Naive B cell (primary cell): ENCODE measurements at places on chromosomes 5 and 9. TPM values are rescaled to one million over a fixed set of nuclear protein-coding genes. Genes with fewer than 3 reads are reported as not detected.

DNA sequence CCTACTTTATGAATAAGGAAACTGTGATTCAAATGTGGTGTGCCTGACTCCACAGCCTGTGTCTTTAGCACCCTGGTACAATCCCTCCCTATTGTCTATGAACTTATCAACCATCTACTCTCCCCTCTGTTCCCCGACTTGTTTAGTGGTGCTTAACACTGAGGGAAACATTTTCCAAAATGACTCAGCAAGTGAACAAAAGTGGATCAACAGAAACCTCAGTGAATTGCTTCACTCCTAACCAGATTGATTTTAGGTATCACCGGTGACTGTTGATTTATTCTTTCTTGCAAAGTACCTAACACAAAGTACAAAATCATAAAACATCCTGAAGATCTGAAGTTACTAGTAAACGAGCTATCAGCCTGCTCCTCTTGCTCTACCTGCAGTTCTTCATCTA lies 42.1 kb upstream of the RAPGEF6 start:
- no peak for DNase-seq

- no peak for DNase-seq
Observed at GRCh38 chr5:170266570-170267381, 30.8 kb downstream of the LCP2 start.

The SPINK5 gene
- not detected for polyA plus RNA-seq

DNA sequence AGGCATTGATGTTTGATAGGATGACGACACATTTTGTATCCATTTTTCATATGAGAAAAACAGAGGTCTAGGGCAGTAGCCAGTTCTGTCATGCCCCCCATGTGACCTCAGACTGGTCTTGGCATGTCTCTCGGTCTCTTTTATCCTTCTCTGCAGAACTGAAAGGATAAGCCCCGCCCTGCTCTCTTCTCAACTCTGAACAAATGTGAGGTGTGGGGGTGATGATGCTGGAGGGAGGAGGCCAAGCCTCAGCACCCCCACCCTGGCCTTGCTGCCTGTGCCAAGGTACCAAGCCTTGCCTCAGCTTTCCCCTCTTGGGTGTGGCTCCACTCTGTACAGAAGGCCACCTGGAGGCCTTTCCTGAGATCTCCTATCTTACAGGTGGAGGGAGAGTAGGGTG lies 19.5 kb upstream of the CRB2 start:
- DNase-seq, result no peak

- DNase-seq, result no peak
Observed at GRCh38 chr9:127711226-127711701, 4.2 kb downstream of the PTRH1 start.

GRCh38 chr9:78612091-78612490 lies 315.2 kb downstream of the PSAT1 start:
- no peak for DNase-seq

The RMI1 gene
- polyA plus RNA-seq, result 13.0 TPM

GRCh38 chr9:28808042-28808441 lies 1234.8 kb upstream of the C9orf72 start:
- DNase-seq, result no peak

- DNase-seq, result no peak
Observed at GRCh38 chr5:12330381-12330780, 426.1 kb upstream of the CTNND2 start.

GRCh38 chr9:69599232-69599971 lies 72.8 kb downstream of the APBA1 start:
- no peak for DNase-seq

The ORM2 gene
- polyA plus RNA-seq, result not detected

The IFNA13 gene
- not detected for polyA plus RNA-seq

GRCh38 chr5:77483682-77484081 lies 8.4 kb downstream of the WDR41 start:
- DNase-seq, result no peak

DNA sequence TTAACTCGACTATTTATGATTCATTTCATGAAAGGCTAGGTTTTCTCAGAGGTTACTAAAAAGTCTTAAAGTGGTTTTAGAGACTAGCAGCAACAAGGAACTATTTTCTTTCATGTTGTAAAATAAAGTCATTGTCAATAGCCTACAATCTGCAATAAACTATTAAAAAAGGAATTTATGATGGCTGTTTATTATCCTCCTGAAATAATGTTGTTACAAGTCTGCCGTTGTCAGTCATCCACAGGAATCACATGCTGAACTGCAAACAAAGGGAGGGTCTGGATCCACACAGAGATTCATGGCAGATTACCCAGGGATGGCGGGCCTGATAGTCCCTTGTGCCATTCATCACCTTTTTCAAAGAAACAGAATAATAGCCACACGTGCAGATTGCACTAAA lies 49.2 kb downstream of the TMEM174 start:
- no peak for DNase-seq

- no peak for DNase-seq
Observed at GRCh38 chr5:53041071-53041692, 52.0 kb downstream of the ITGA2 start.

DNA sequence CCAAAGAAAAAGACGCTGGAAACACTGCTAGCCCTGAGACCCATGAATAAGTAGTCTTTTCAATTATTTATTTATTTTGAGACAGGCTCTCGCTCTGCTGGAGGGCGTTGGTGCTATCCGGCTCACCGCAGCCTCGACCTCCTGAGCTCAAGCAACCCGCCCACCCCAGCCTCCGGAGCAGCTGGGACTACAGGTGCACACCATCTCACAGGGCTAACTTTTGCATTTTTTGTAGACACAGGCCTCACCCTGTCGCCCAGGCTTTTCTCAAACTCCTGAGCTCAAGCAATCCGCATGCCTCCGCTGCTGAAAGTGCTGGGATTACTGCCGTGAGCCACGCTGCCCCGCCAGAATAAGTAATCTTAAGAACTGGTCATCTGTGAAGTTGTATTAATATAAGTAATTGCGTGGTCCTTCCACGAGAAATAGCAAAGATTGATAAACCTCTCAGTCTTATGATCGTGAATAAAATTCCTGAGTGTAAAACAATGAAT lies 1.6 kb downstream of the ANXA2R start:
- DNase-seq, result peak; percentile 54

- DNase-seq, result no peak
Observed at GRCh38 chr5:34534523-34535103, 121.5 kb upstream of the RAI14 start.

GRCh38 chr9:132046456-132046855 lies 33.2 kb downstream of the MED27 start:
- no peak for DNase-seq

DNA sequence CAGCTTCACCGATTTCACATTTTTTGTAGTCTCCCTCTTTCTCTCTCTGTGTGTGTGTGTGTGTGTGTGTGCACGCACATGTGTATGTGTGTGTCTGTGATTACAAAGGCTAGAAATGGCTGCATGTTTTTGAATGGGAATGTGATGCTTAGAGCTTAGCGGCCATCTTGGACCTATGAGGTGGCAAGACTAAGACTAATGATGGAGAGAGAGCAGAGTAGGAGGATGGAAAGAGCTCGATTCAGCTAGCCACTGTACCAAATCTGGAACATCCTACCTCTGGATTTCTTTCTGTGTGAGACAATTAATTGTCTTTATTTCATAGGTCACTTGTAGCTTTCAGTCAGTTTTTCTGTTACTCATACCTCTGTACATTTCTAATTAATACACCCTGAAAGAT lies 205.1 kb downstream of the PCSK1 start:
- no peak for DNase-seq

The PCDHB8 gene
- polyA plus RNA-seq, result not detected

- no peak for DNase-seq
Observed at GRCh38 chr5:98513380-98513779, 260.1 kb upstream of the RGMB start.

GRCh38 chr9:137009217-137009616 lies 12.8 kb upstream of the CLIC3 start:
- DNase-seq, result no peak

DNA sequence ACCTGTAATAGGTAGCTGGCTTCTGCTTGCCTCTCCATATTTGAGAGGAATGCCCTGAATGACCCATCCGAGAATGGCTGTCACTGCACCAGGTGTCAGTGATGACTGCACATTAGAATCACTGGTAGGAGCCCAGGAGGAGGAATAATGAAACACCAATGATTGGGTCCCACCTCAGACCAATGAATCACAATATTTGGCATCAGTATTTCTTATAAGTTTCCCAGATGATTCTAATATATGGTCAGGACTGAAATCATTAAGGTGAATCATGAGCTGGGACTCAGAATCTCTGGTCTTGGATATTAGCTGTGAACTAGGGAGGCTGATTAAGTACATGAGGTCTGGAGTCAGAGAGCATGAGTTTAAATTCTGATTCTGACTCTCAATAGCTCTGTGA lies 23.4 kb downstream of the ARSB start:
- DNase-seq, result no peak

The SPAG8 gene
- polyA plus RNA-seq, result not detected

The SLC36A2 gene
- not detected for polyA plus RNA-seq

The TSLP gene
- not detected for polyA plus RNA-seq

DNA sequence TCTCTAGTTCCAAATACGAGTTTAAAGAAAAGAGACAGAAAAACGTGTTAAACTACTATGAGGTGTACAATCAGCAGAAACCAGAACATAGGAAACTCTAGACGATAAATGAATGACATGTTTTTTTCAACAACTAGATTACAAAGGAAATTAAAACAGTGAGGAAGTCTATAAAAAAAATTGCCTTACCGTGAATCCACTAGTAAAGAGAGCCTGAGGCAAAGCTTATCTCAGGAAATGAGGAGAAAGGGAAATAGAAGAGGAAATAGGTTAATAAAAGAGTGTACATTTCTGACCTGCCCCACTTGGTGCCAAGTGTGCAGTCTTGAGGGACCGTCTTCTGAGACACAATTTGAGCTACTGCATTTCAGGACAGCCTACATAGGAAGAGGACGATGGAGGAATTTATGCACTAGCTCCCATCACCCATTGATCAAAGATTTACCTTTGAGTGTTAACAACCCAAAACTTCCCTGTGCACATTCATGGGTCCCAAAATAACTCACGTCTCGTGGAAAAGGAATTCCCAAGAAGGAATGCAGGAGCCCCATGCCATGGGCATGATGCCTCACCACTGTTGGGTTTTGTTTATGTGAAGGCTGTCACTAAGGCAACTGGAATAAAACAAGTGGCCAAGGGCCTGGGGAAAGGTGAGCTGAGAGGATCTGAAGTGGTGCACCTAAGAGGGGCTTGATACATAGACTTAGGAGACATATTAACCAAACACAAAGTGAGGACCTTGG lies 53.6 kb upstream of the SLC1A3 start:
- DNase-seq, result no peak

The MAML1 gene
- polyA plus RNA-seq, result 3.5 TPM
